ENCODE measurements at places on chromosomes 16 and 17.

DNA sequence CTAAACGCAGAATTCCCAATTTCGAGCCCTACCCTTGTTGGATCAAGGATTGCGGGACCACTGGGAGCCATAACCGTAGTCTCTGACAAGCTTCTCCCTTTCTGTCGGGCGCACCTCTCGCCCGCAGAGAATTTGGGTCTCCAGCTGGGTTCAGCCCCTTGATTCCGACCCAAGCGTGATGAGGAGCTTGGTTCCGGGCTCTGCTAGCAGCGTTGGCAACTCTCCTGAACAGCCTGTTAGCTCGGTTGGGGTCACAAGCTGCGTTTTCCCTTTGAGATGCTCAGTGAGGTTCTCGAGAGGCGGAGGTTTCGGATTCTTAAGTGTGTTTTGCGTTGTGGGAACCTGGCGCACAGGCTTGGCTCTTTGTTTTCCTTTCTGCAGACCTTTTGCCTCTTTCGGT is 655 bp downstream of the ATXN1L start:
- peak; percentile 17 for DNase-seq

DNA sequence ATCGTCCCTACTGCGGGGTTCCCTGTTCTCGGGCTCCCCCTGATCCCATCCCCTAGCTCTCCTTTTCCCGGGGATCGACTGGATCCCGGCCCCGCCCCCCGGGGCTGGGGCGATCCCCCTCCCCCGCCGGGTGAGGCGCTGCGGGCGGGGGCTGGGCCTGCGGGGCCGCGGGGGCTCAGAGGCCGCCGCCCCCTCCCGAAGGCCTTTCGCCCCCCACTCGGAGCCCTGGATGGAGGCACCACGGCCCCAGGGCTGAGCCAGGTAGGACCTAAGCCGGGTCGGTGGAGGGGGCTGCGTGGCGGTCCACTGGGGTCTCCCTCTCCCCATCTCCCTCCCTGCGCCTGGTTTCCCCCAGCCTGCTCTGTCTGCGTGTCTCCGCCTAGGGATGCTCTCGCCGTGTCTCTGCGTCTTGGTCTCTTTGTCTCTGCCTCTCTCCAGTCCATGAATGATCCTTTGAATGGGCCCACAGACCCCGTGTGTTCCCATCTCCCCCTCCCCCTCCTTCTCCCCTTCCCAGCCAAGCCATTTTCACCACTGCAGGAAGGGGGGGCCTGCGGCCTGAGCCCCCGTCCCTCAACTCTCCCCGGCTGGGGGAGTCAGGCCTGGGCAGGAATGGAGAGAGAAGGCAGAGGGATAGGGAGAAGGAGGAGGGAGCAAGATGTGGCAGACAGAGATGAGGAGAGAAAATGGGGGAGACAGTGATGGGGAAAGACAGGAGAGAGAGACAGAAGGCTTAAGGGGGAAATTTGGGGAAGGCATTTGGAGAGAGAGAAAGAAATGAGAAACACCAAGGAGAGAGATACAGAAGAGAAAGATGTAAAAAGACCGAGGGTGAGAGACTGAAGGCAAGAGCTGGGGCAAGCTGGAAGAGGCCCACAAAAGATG is 1.7 kb upstream of the TMEM256 start:
- no peak for DNase-seq

DNA sequence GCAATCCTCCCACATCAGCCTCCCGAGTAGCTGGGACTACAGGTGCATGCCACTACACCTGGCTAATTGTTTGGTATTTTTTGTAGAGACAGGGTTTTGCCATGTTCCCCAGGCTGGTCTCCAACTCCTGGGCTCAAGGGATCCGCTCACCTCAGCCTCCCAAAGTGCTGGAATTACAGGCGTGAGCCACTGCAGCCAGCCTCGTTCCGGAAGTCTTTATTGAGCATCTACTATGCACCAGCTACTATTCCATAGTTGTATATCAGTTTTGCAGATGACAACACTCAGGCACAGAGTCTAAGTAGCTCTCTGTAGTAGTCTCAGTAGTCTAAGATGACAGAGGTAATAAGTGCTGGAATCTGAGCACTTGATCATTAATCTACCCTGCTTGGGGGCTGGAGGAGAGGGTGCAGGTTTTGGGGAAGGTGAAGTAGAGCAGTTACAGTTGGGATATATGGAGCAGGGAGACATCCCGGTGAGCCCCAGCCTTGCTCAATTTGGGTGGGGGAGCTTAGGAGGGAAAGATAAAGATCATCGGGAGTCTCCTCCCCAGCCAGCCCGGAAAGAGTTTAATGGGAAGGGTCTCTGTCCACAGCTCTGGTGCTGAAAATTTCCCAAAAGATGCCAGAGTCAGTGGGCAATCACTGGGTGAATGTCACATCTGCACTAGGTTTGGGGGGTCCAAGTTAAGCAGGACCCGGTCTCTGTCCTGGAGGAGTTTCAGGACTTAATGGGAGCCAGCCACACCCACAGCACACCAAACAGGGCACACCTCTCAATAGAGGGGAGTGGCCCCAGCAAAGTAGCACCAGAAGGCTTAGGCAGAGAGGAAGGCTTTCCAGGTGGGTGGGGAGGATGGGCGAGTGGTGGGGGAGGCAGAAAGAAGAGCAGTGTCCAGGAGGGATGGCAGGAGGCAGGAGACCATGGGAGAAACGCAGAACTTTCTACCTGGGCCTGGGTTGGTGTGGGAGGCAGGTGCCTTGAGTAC is 1.7 kb downstream of the OTOP3 start:
- DNase-seq: no peak

DNA sequence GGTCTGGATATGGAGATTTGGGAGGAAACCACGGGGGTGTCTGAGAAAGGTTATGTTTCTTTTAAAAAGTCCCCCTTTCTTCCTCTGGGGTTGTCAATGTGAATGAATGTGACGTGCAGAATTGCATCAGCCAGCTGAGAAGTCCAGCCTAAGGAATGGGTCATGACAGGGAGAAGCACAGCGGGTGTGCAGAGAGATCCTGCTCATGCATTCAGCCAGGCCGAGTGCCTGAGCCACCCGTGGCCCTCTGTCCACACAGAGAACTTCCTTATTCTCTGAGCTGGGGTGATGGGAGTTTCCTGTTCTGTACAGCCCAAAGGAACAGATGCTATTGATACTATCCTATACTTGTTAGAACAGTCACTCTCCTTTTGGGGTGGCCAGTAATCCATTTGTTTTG is 117.9 kb downstream of the CPPED1 start:
- DNase-seq: no peak

DNA sequence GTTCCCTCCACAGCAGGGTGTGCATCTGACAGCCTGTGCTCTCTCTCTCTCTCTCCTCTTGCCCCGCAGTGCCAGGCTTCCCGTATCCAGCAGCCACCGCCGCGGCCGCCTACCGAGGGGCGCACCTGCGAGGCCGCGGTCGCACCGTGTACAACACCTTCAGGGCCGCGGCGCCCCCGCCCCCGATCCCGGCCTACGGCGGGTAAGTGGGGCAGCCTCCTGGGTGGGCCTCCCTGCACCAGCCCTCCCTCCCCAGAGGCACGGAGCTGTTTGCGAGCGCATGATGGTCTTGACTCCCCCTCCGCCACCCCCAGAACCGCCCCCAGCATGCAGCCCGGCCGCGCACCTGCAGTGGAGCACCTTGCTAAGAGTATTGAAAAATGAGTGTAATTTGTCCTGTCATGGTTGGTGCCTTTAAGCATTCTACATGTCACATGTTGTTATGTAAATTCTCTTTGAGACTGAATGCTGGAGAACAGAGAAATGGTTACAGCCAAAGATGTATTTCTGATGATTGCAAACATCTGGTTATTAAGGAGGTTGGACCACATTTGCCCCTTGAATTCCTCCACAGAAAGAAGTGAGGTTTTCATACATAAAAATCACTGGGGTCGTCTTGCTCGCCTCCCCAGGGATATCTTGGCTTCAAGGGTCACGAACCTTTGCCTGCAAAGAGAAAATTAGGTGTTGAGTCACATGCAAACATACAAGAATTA is 321.3 kb downstream of the RBFOX1 start:
- no peak for DNase-seq

DNA sequence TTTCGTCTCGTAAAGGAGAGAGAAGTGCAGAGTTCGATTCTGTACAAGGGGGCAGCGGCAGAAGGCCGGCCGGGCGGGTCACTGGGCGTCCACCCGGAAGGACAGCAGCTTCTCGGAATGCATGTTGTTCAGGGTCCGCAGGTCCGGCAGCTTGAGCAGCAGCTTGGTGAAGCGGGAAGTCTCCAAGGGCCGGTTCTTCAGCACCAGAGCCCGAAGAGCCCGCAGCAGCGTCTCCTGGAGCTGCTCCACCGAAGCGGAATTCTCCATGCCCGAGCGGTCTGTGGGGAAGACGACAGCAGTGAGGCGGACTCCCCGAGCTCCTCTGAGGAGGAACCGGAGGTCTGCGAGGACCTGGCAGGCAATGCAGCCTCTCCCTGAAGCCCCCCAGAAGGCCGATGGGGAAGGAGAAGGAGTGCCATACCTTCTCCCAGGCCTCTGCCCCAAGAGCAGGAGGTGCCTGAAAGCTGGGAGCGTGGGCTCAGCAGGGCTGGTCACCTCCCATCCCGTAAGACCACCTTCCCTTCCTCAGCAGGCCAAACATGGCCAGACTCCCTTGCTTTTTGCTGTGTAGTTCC is 7.3 kb downstream of the NR1D1 start:
- DNase-seq: peak; percentile 31

GRCh38 chr17:42005166-42005565 is 12.1 kb downstream of the DNAJC7 start:
- no peak for DNase-seq

- DNase-seq: no peak
Observed at GRCh38 chr17:12492450-12492849, 173.2 kb upstream of the MYOCD start.

- DNase-seq: no peak
Observed at GRCh38 chr16:46900455-46901235, 16.5 kb downstream of the GPT2 start.

DNA sequence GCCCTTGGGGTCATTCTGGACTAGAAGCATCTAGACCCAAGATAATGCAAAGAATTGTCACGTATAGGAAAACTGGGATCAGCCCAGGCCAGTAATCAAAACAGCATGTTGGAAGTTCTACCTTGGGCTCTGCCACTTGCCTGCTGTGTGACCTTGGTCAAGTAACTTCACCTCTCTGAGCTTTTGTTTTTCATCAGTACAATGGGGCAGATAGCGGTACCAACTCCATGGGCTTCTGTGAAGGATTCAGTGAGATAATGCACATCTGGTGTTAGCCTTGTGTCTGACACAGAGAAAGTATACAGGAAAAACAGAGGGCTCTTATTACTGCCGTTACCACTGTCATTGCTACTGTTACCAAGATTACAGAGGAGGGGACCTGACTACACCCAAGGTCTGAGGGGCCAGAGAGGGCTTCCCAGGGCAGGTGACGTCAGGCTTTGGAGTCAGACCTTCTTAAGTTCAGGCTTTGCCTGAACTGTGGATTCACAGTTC is 24.6 kb downstream of the CMIP start:
- no peak for DNase-seq

- no peak for DNase-seq
Observed at GRCh38 chr16:66521252-66521713, 28.6 kb downstream of the TK2 start.

DNA sequence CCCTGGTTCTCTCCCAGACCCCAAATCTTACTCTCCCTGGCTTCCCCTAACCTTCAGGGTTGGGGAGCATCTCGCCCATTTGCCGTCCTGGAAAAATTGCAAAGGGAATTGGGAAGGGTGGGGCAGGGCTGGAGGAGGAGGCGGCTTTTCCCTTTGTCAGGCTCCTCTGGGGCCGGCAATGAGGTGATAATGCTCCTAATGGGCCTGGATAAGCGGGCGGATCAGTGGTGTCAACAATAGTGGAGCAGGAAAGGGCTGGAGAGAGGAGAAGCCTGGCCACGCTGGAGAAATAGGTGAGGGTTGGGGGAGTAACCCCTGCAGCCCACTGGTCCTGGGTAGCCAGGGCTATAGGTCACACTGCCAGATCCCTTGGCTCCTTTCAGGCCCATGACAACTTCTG is 12.3 kb downstream of the SCN4A start:
- DNase-seq: no peak

DNA sequence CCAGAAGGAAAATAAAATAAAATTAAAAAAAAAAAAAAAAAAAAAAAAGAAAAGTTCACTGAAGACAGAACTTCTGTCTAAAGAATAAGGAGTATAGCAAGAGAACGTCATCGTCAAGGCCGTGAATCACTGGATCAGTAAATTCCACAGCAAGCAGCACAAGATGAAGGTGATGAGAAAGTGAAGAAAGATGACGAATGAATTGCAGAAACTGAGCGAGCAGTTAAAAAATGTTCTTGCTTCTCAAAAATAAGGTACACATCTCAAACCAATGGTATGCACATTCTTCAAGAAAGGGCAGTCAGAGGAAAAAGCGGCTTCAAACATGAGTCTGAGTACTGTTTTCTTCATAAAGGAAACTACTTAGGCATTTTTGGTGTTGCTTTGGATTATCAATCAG is 104.7 kb downstream of the SMG6 start:
- no peak for DNase-seq

DNA sequence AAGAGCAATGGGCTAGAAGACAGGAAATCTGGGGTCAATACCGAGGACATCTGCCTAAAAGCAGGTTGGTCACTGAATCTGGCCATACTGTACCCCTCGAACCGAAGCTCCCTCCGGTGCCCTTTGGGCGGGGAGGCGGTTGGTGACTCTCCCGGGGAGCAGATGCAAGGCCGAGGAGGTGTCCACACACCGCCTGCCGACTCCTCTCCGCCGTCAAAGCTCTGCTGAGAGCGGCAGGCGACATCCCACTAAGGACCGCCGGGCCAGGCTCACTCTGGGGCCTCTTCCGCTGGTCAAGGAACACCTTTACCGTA is 458 bp downstream of the ZNF200 start:
- DNase-seq: no peak

DNA sequence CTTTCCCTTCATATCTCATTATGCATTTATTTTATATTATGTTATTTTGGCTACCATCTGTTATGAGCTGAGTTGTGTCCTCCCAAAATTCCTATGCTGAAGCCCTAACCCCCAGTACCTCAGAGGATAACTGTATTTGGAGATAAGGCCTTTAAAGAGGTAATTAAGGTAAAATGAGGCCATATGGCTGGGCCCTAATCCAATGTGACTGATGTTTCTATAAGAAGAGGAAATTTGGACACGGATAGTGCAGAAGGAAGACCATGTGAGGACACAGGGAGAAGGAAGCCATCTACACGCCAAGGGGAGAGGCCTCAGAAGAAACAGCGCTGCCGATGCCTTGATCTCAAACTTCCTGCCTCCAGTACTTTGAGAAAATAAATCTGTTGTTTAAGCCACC is 557.7 kb upstream of the CDH5 start:
- DNase-seq: no peak
